Ovary (tissue), 10 donors: ENCODE measurements at places on chromosomes 6 and 20.

DNA sequence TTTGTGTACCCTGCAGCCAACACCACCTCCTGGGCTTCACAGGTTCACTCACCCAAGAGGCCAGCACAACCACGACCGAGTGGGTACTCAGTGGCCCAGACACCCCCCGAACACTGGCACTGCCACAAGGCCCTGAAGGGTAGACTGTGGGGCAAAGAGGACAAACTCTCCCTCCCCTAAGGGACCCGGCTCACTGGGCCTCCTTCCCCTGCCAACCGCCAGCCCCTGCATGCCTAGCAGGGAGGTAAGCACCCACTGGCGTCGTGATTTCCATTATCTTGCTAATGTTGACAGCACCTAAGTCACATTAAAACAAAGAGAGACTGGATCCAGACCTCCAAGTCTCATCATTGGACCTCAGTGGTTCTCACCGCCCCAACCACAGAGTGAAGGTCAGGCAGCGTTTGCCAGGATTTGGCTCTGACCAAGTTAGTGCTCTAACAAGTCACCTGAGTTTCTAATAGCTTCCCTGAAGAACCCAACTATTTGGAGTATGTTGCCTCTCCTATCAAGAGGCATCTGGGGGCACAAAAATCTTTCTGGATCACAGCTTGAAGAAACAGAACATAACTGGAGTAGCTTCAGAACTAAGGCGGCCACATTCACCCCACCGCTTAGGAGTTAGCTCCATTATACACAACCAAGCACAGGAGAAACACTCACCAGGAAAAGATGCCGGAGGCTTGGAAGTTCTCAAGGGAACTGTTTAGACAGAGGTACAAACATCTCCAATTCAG is 14.0 kb upstream of the APMAP start:
- H3K4me1 ChIP-seq = peaks cover 1% of the 10 kb centered on the region
- no peak overlapping the region for H3K4me3 ChIP-seq
- no peak for DNase-seq
- H3K27ac ChIP-seq = no peak overlapping the region

DNA sequence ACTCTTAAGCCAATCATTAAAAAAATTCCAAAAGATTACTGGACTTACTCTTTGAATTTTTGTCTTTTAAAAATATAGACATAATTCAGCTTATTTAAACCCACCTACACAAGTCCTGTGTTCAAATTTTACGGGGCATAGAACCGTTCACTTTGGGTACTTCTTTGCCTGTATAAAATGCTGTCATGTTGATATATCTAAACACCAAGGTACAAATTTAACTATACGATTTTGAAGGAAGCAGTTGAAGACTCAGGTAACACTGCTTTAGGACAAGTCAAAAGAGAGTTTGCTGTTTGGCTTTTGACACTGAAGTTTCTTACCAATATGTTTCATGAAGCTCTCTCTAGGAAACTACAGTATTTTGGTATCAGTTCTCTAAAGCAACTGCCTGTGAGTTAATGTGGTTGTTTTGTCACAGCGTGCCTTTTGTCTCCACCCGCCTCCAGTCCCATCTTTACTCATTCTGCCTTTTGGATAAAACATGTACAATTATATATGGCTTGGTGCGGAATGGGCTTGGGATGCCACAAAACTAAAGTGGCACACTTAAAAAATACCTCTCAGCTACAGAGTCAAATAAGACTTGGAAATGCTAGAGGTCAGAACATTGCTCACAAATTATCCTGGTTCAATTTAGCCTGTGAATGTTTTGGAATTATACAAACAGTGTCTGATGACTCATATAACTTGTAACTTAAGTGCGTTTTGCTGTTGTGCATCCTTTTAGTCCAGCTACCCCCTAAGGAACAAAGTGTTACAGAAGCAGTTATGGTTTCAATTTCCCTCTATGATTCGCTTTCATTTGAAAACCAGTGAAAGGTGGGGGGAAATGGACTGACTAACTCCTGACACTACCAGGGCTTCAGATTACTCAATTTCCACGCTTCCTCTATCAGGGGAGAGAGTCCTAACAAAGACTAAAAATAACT is 38.7 kb downstream of the RGS17 start:
- H3K4me1 ChIP-seq = no peaks in the 10 kb centered on the region
- DNase-seq = no peak
- no peak overlapping the region for H3K4me3 ChIP-seq
- no peaks in the 10 kb centered on the region for H3K36me3 ChIP-seq
- H3K27ac ChIP-seq = no peak overlapping the region

DNA sequence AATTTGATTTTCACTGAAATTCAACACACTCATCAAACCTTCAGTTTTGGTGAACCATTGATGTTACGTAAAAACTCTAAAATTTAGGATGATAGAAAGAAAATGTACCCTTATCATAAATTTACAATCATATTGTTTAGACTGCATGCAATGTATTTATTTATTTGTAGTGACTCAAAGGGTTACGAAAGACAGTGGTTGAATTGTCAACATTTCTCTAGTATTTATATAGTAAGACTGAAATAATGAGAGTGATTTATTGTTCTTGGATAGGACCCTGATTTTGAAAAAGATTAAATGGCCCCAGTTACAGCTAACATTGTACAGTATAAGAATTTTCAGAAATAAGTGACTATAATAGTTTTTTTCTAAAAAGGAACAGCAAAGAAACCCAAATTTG is 591.5 kb downstream of the RFPL4B start:
- no peak overlapping the region for H3K4me3 ChIP-seq
- peaks cover 3% of the 10 kb centered on the region for H3K4me1 ChIP-seq
- H3K27ac ChIP-seq = no peak overlapping the region

DNA sequence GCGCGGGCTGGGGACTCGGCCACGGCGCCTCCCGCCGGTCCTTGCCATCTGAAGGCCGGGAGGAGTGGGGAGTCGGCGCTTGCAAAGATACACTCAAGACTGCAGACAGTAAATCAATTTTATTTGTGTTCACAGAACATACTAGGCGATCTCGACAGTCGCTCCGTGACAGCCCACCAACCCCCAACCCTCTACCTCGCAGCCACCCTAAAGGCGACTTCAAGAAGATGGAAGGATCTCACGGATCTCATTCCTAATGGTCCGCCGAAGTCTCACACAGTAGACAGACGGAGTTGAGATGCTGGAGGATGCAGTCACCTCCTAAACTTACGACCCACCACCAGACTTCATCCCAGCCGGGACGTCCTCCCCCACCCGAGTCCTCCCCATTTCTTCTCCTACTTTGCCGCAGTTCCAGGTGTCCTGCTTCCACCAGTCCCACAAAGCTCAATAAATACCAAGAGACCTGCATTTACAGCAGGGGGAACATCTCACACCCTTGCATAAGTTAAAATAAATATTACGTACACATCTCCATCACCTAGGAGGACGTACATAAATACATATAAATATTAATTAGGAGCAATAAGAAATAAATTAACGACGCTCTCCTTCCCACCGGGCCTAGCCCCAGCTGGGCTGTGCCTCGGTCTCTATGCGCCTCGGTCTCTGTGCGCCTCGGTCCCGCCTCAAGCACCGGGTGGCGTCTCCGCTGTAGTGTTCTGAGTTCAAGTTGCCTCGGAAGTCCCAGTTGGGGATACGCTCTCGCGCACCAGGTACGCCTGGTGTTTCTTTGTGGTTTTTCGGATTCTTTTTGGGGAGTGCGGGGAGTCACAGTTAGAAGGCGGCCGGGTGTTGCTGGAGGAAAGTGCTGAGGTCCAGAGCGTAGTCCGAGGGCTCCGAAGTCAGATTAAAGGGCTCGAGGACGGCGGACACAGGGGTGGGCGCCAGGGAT is 889 bp upstream of the FLOT1 start:
- H3K36me3 ChIP-seq = no peaks in the 10 kb centered on the region
- H3K4me3 ChIP-seq = peak overlapping the region; percentile 60
- peaks cover 9% of the 10 kb centered on the region for H3K4me1 ChIP-seq
- no peak for DNase-seq
- H3K27me3 ChIP-seq = no peaks in the 10 kb centered on the region

DNA sequence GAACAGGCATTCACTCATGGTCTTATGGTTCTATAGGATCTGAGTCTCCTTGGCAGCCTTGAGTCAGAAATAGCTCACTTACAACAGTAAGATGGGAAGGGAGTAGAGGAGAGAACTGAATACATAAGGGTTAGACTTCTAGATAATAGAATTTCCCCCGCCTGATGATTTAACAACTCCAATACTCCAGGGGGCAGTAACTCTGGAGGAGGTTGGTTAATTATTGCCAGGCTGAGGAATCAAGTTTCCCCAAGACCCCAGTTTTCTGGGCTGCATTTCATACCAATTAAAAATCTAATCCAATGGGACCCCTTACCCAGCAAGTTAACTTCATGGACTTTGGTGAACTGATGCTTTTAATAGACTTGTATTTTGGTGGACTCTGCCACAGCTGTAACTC is 94.2 kb upstream of the MOCS1 start:
- no peaks in the 10 kb centered on the region for H3K4me1 ChIP-seq
- H3K27ac ChIP-seq = no peak overlapping the region
- no peaks in the 10 kb centered on the region for H3K27me3 ChIP-seq
- H3K4me3 ChIP-seq = no peak overlapping the region
- no peak for DNase-seq
- H3K36me3 ChIP-seq = no peaks in the 10 kb centered on the region

- no peaks in the 10 kb centered on the region for H3K27me3 ChIP-seq
- H3K4me3 ChIP-seq = no peak overlapping the region
- no peak overlapping the region for H3K27ac ChIP-seq
Measured at GRCh38 chr6:34359418-34360158, 32.9 kb downstream of the NUDT3 start.

DNA sequence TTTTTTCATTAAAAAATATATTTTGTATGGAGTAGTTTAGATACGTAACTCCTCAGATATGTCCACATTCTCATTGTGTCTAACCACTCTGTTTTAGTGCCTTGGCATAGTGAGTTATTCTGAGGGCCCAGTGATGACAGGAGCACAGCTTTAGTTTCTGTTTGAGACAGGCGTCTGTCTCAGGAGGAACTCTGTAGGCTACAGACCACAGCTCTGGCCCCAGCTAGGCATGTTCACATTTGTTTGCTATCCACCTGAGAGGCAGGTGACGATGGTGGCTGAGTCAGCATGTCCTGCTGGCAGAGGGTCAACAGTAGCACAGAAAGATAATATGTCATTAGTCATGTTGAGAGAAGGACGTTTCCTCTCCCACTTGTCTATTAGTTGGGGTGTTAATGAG is 16.3 kb downstream of the LRRC1 start:
- no peaks in the 10 kb centered on the region for H3K36me3 ChIP-seq
- no peak overlapping the region for H3K27ac ChIP-seq
- H3K4me3 ChIP-seq = no peak overlapping the region
- DNase-seq = no peak

DNA sequence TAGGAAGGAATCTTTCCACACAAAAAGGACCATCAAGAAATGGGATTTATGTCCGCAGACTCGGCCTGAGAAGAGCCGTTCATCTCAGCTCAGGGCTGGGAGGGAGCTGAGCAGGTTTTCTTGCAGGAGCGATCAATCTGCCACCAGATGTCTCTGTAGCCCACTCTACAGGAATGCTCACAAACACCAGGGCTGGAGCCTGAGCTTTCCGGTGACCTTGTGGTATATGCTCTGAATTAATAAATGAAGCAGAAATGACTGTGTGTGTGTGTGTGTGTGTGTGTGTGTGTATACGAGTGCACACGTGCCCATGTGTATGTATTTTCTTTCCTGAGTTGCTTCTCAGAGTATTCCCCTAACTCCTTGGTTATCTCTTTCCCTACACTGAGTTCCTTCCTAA is 12.0 kb downstream of the CD83 start:
- H3K36me3 ChIP-seq = no peaks in the 10 kb centered on the region
- H3K27me3 ChIP-seq = no peaks in the 10 kb centered on the region
- H3K4me1 ChIP-seq = peaks cover 2% of the 10 kb centered on the region
- no peak overlapping the region for H3K4me3 ChIP-seq
- peak; percentile 53 for DNase-seq

DNA sequence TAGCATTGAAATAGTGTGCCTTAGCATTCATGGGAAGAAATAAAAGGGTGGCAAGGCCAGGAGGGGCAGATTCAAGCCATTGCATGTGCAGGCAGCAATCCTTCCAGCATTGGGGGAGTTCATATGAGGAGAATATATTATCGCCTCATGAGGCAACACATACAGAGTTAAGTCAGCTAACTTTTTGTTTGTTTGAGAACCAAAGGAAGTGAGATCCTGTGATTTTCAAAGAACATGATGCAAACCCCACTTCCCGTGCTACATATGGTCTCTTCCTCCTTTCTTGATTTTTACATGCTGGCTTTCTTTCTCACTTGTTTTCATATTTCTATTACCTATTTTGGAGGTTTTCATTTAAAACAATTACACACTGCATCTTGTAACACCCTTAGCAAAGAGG is 579.7 kb upstream of the ARID1B start:
- no peak overlapping the region for H3K4me3 ChIP-seq
- no peaks in the 10 kb centered on the region for H3K4me1 ChIP-seq
- no peaks in the 10 kb centered on the region for H3K27me3 ChIP-seq
- H3K27ac ChIP-seq = no peak overlapping the region
- no peak for DNase-seq

- no peak overlapping the region for H3K4me3 ChIP-seq
- H3K4me1 ChIP-seq = no peaks in the 10 kb centered on the region
- H3K36me3 ChIP-seq = no peaks in the 10 kb centered on the region
Measured at GRCh38 chr6:157461000-157461915, 80.3 kb downstream of the ZDHHC14 start.

DNA sequence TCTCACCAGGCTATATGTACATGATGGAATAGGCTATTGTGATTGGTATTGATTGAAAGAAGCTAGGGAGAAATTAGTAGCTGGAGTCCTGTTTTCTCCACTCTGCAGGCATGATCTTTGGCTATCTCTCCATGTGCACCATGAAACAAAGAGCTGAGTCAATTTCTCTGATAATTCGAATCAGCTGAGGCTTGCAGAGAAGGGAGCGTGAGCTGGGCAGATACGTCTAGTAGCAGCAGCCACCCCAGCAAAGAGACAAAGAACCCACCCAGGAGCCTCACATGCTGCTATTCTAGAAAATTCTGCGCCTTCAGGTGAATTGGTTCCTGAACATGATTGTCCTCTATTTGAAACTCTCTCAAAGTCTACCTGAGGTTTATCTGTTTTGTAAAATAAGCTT is 6.9 kb upstream of the SGK1 start:
- H3K36me3 ChIP-seq = no peaks in the 10 kb centered on the region
- no peak overlapping the region for H3K27ac ChIP-seq
- no peaks in the 10 kb centered on the region for H3K4me1 ChIP-seq
- no peaks in the 10 kb centered on the region for H3K27me3 ChIP-seq

DNA sequence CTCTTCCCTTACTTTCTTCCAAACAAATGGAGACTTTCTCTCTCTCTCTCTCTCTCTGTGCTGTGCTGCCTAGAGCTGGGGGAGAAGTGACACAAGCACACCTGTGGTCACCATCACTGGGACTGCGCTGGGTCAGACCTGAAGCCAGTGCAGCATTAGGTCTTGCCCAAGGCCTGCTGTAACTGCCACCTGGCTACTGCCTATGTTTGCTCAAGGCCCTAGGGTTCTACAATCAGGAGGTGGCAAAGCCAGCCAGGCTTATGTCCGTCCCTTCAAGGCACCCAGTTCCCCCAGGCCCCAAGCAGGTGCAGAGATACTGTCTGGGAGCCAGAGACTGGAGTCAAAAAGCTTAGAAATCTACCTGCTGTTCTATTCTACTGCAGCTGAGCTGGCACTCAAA is 49.4 kb upstream of the TOP1 start:
- DNase-seq = no peak
- H3K36me3 ChIP-seq = no peaks in the 10 kb centered on the region
- H3K4me1 ChIP-seq = no peaks in the 10 kb centered on the region
- no peaks in the 10 kb centered on the region for H3K27me3 ChIP-seq
- no peak overlapping the region for H3K27ac ChIP-seq
- H3K4me3 ChIP-seq = no peak overlapping the region
